ENCODE measurements at places on chromosomes 3 and 15.

DNA sequence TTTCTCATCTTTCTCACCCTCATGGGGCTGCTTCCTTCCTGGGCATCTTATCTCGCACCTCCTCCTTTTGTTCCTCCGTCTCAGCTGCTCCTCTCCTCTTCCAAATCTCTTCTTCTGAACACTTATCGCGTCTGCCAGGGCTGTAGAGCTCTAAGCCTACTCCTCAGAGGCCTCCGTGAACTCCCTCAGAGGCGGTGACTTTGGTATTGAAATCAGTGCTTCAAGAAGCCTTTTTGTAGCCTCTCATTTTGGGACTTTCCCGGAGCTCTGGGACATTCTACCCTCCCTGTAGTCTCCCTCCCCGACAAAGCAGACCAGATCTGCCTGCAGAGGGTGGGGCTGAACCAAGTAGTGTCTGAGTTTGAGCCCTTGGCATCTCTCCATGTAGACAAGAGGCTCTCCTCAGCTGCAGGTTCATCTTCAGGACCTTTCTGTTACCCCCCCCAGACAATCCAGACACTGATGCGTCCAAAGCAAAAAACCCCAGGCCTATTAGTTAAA is 17.5 kb upstream of the CPNE9 start:
- no peaks in the 10 kb centered on the region for H3K4me1 ChIP-seq
- no peak overlapping the region for H3K27ac ChIP-seq
- no peak overlapping the region for H3K4me3 ChIP-seq

DNA sequence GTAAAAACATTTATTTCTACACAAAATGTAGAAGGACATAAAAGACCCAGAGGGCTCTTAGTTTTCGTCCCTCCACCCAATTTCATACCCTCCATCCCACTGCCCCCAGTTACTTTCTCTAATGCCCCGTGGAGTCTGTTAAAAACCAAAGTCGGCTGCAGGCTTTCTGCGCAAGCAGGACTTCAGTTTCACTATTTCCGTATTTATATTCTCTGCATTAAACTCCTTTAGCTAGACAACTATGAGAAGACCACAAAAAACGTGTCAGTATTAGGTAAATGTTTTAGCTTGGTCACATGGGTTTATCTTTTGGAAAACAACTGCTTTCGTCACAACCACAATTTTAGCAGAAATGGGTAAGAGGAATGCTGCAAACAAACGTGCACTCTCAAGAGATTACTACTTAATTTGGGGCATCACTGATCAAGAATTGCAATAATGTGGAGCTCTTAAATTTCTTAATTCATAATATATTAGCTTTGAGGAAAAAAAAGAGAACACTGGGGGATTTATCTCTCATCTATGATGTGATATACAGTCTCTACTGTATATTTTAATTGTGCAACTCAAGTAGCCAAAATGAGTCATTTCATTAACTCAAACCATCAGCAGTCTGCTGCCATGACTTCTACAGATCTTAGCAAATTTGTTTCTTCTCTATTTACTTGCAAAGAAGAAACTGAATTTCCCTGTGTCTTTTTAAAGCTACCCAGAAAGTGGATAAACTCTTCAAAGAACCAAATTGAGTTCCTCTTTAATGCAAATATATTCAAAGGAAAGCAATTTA is 740 bp upstream of the NSMCE3 start:
- H3K36me3 ChIP-seq = no peaks in the 10 kb centered on the region
- H3K27me3 ChIP-seq = no peaks in the 10 kb centered on the region
- H3K4me3 ChIP-seq = peak overlapping the region; percentile 70
- no peak for DNase-seq
- H3K4me1 ChIP-seq = peaks cover 15% of the 10 kb centered on the region
- peak overlapping the region; percentile 91 for H3K27ac ChIP-seq

GRCh38 chr15:101161656-101162055 is 90.2 kb downstream of the CHSY1 start:
- H3K4me1 ChIP-seq = peaks cover 2% of the 10 kb centered on the region
- H3K36me3 ChIP-seq = no peaks in the 10 kb centered on the region
- no peak for DNase-seq
- no peak overlapping the region for H3K4me3 ChIP-seq

- peaks cover 6% of the 10 kb centered on the region for H3K4me1 ChIP-seq
- no peaks in the 10 kb centered on the region for H3K27me3 ChIP-seq
- H3K27ac ChIP-seq = no peak overlapping the region
- H3K36me3 ChIP-seq = no peaks in the 10 kb centered on the region
- no peak overlapping the region for H3K4me3 ChIP-seq
Observed at GRCh38 chr3:37925157-37925556, 63.5 kb downstream of the CTDSPL start.

DNA sequence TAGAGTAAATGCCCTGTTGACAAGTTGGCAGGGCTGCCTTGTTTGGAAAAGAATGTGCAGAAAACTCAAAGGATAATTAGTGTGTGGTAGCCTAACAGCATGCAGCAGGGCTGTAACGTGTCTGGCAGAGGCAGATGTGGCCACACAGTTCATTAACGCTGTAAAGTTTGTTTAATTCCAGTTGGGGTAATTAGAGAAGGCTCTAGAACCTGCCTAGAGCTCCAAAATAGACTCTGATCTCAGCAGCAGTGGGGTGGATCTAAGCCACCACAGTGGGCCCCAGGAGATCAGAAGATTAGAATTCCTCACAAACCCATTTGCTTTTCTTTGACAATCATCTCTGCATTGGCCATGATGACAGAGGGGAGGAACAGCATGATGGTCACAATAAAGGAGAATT is 65.1 kb upstream of the LEKR1 start:
- no peak overlapping the region for H3K27ac ChIP-seq
- H3K4me3 ChIP-seq = no peak overlapping the region
- H3K36me3 ChIP-seq = no peaks in the 10 kb centered on the region
- no peaks in the 10 kb centered on the region for H3K27me3 ChIP-seq
- DNase-seq = no peak
- no peaks in the 10 kb centered on the region for H3K4me1 ChIP-seq

- H3K27me3 ChIP-seq = no peaks in the 10 kb centered on the region
- H3K4me3 ChIP-seq = no peak overlapping the region
- H3K36me3 ChIP-seq = no peaks in the 10 kb centered on the region
- no peak for DNase-seq
- no peak overlapping the region for H3K27ac ChIP-seq
Observed at GRCh38 chr15:59444081-59444835, 6.3 kb downstream of the FAM81A start.

DNA sequence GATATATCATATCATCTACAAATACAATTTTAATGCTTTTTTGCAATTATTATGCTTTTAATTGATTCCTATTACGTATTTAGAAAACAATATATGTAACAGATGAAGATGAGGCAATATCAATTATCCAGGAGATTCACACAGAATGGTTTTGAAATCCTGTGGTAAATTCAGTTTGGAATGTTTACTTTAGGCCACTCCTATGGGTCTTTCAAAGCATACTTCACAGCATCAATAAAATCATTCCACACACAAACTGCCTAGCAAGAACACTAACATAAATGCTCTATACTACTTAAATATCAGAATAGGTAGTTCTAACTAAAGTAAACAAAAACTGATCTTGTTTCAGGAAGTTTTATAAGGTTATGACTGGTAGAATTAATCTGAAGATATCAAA is 90.5 kb downstream of the FAM227B start:
- DNase-seq = no peak
- no peak overlapping the region for H3K27ac ChIP-seq
- no peaks in the 10 kb centered on the region for H3K4me1 ChIP-seq
- H3K27me3 ChIP-seq = no peaks in the 10 kb centered on the region

Measured in thyroid gland (tissue), 4 donors.